ENCODE measurements at places on chromosomes 1 and 21.

DNA sequence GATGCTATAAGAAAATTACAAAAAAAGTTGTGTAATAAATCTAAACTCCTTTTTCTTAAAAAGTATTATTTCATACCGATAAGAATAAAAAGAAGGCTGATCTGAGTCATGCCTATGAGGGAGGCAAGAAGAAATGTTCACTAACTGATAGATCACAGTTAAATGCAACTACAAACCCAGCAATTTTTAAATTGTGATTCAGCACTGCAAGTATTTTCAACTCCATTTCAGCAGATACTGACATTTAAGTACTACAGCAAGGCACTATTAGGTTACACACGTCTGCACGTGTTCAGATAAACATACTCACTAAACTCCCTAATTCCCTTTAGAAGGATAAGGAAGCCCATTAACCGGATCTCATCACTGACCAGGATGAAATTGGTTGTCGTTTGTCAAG lies 213.3 kb upstream of the ZRANB2 start:
- DNase-seq, result no peak

DNA sequence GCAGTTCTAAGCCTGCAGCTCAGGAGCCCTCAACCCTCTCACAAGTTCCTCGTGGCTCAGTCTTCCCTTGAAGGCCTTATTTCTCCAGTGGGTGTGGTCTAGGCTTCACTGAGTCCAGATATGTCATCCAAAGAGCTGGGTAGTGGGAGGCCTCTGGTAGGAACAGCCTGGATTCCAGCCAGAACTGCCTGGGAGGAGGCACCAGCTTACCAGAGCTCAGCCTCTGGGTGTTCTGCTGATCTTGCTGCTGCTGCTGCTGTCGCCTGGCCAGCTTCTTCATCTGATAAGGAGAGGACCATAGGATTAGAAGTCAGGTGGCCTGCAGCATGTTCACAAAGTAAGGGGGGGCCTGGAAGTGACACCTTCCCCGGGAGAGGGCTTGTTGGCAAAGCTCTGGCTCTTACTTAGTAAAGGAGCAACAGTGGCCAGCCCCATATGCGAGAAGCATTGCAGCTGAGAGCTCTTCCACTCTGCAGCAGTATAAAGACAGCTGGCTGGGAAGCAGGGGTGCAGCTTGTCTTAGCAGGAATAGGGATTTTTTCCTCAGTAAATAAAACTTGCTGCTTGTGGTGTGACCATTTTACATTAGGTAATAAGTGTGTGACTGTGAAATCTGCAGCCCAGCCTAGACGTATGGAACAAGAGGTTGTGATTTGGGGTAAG lies 148.5 kb downstream of the LMX1A start:
- DNase-seq, result no peak

GRCh38 chr1:20376171-20376570 lies 85.5 kb downstream of the VWA5B1 start:
- no peak for DNase-seq

GRCh38 chr1:159652506-159652905 lies 61.9 kb downstream of the CRP start:
- no peak for DNase-seq

GRCh38 chr21:45304945-45305344 lies 17.2 kb upstream of the POFUT2 start:
- DNase-seq, result no peak

DNA sequence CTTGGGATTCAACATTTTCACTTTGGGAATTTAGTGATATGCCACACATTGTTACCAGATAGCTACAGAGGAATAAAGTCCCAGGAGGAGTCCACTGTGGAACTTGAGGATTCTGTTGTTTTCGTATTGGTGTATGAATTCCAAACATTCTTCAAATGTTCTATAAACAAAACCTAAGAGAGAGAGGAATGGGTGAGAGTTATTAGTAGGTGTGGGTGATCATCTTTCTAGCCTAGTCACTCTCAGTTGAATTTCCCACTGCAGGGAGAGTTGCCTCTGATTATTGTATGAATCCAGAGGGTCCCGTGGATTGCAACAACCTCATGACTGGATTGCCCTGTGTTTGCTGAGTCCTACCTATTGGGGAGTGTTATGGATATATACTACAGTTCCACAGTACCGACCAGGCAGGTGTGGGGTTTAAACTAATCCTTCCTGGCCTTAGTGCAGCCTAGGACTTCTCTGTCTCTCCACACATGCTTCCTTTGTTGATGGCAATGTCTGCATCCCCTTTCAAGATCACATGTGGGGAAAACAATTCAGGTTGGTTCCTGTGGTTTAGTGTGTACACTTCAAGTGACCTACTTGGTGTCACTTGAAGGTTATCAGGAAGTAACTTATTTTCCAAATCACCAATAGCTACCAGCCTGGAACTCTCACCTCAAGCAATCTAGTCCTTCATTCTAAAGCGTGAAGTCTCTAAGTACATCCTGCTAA lies 91.8 kb downstream of the ADCY10 start:
- no peak for DNase-seq

GRCh38 chr1:203349166-203349565 lies 1.8 kb downstream of the FMOD start:
- DNase-seq, result no peak

- DNase-seq, result no peak
Observed at GRCh38 chr21:33266789-33267135, 595 bp downstream of the IL10RB start.

GRCh38 chr1:39969531-39970270 lies 14.8 kb downstream of the MFSD2A start:
- DNase-seq, result no peak

- DNase-seq, result peak; percentile 26
Observed at GRCh38 chr1:218284377-218284916, 646 bp upstream of the RRP15 start.

DNA sequence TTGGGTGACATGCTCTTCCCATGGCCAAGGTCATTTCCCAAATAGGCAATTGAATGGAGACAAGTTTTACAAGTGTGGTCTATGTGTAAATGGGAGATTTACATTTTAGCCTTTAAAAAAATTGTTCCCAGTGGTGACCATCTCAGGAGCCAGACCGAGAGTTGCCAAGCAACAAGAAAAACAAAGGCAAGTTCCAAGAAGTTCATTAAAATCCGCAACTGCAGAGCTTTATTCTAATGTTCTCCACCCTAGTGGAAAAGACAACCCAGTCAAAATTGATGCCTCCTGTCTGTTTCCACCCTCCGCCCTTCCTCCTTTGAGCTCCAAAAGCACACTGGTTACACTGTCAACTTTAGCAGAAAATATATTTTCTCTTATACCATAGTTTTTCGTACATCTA lies 33.2 kb upstream of the CD55 start:
- no peak for DNase-seq

DNA sequence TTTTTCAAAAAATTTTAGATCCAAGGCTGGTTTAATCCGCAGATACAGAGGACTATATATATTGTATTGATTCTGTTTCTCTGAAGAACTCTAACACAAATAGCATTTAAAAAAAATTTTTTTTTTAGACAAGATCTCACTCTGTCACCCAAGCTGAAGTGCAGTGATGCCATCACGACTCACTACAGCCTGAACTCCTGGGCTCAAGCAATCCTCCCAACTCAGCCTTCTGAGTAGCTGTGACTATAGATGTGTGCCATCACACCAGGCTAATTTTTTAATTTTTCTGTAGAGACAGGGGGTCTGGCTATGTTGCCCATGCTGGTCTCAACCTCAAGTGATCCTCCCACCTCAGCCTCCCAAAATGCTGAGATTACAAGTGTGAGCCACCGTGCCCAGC lies 3.0 kb downstream of the ANKRD45 start:
- no peak for DNase-seq

DNA sequence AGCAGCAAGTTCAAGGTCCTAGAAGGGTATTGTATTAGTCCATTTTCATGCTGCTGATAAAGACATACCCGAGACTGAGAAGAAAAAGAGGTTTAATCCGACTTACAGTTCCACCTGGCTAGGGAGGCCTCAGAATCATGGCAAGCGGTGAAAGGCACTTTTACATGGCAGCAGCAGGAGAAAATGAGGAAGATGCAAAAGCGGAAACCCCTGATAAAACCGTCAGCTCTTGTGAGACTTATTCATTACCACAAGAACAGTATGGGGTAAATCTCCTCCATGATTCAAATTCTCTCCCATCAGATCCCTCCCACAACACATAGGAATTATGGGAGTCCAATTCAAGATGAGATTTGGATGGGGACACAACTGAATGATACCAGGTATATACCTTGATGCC lies 409.5 kb downstream of the NTNG1 start:
- DNase-seq, result no peak

DNA sequence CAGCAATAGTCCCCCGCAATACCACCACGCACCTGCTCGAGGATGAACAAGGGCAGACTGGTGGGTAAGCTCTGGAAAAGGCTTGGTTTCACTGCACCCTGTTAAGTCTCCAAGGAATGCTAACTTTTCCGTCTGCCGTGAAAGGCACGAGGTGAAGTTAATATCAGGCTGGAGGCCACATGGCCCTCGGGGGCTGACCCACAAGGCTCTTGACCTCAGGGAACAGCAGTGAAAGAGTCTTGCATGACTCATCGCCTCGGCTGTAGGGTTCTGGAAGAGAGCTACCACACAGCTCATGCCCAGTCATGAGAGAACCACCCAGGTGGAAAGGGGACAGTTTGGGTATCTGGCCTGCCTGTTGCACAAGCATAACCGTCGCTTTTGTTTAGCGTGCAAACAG lies 24.7 kb downstream of the SCCPDH start:
- no peak for DNase-seq

- DNase-seq, result no peak
Observed at GRCh38 chr1:244409701-244410100, 42.0 kb downstream of the ADSS2 start.

DNA sequence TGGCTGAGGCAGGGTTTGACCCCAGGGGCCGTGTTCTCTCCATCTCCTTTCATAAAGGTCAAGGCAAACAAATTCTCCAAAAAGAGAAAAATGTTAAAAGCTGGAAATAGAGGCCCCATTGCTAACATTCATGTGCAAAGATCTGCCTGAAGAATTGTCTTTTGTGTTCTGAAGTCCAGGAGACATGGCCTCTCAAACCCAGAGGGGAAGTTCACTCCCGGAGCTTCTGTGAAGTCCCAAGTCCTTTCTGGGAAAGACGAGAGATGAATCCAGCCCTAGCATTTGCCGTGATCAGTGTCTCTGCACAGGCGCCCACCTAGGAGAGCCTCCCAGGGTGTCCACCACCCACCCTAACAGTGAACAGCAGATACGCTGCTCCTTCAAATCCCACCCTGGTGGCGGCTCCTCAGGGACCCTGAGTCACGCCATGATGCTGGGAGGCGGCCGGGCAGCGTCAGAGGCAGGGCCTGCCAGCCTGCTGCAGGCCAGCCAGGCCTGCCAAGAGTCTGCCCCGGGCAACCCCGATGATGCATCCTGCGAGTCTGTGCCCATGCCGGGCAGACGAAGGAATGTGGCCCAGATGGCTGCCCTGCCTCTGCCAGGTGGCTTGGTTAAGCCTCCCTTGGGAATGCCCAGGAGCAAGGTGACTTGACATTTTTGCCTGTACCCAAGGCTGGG lies 5.2 kb upstream of the C2CD2 start:
- no peak for DNase-seq

- DNase-seq, result no peak
Observed at GRCh38 chr21:15442743-15443469, 286.9 kb upstream of the USP25 start.

Measured in NCI-H1092 (cell line).